ENCODE measurements at places on chromosomes 3 and 15. TPM values are rescaled to one million over a fixed set of nuclear protein-coding genes. Genes with fewer than 3 reads are reported as not detected.

GRCh38 chr3:5022966-5023776, 43.9 kb downstream of the BHLHE40 start:
- DNase-seq, result no peak

GABRA5 gene
- polyA plus RNA-seq, result 0.13 TPM

- DNase-seq, result no peak
Measured at GRCh38 chr3:128266453-128266852, 113.2 kb downstream of the EEFSEC start.

GRCh38 chr3:8853081-8853480, 83.7 kb upstream of the OXTR start:
- DNase-seq, result no peak

ZMYND10 gene
- 0.99 TPM for polyA plus RNA-seq

- no peak for DNase-seq
Measured at GRCh38 chr3:72033666-72034428, 248.9 kb upstream of the PROK2 start.

DNA sequence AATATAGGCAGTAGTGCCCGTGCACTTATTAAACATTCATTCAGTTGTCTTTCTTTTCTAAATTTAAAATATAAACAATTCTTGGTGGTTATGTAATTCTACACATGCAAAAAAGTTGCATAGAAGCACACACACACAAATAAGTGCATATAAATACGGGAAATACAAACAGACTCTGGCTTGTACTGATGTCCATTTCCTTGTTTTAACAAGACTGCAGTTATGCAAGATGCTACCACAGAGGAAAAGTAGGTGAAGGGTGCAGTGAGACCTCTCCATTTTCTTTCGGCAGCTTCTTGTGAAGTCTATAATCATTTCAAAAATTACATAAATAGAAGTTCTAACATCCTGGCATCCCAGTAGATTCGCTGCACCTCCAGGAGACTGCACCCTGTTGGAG, 130.6 kb upstream of the BCL6 start:
- no peak for DNase-seq

DNA sequence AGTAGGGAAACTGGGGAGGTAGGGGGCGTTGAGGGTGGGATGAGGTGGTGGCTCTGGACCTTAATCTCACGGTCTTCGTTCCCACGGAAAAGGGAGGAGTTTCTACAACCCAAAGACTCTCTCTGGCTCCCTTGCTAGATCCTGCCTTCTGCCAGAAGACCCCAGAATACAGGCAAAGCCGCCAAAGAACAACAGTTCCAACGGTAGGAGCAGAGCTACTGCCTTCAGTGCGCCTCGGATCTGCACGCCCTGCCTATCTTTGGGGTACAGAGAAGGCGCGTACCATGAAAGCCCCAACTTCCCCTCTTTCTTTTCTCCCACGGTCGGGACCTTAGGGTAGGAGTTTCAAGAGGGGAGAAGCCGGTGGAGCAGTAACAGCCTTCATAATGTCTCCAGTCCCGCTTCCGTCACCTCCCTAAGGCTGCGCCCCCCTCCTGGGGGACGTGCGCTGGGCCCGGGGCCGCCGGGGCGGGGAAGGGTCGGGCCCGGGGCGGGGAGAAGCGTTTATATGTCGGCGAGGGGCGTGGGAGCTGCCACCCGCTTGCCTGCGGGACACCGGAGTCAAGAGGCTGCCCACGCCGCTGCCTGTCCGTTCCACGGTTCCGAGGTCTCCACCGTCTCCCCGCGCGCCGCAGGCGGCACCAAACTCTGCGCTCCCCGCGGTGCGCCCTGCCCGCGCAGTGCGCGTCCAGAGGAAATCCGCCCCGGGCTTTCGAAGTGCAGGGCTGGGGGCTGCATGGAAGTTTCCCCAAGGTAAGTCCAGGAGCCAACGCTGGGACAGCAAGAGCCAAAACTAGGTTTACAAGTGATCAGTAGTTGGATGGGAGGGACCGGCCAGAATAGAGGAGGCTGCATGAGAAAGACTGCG, at the start of gene COL6A6:
COL6A6 (plus strand) TSS at position 533 of the 868 bp plus-strand sequence. CDS start 43,188 bp downstream, outside the sequence.
- DNase-seq, result no peak

DNA sequence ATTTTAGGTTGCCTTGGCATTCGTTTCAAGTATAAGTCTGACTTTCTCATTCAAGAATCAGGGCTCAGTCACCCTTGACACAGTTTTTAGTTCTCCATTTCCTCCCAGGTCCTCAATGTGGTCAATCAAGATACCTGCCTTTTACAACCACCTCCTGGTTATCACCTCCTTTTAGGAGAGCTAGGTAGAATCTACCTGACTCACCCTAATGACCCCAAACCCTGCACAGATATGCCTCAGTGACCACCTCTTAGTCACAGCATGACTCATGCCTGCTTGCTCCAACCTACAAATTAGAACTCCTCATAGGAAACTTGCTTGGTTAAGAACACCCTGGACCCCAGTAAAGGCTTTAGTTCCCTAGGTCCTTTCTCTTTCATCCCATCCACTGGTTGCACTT, 22.5 kb downstream of the DMXL2 start:
- DNase-seq, result no peak

GRCh38 chr3:2375376-2375775, 276.7 kb downstream of the CNTN4 start:
- DNase-seq, result no peak

- DNase-seq, result no peak
Measured at GRCh38 chr3:64163019-64163754, 62.1 kb downstream of the PRICKLE2 start.

DNA sequence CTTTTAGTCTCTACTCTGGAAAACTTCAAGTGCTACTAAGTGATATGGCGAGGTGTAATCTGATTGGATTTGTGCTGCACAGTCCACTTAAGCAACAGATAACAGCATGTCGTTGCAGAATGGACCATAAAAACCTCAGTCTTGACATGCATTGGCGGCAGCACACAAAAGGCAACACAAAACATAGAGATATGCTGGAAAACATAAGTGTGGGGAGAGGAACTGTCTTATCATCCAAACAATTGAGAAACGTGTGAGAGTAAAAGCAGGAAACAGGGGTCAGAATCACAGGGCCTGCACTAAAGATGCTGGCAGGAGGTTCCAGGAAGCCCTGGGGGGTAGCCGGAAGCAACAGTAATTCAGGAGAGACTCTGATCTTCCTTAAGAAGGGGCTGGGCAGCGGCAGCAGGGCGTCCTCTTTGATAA, 82.1 kb downstream of the CGNL1 start:
- peak; percentile 30 for DNase-seq

- no peak for DNase-seq
Measured at GRCh38 chr3:52678265-52679198, 7.2 kb downstream of the PBRM1 start.

DNA sequence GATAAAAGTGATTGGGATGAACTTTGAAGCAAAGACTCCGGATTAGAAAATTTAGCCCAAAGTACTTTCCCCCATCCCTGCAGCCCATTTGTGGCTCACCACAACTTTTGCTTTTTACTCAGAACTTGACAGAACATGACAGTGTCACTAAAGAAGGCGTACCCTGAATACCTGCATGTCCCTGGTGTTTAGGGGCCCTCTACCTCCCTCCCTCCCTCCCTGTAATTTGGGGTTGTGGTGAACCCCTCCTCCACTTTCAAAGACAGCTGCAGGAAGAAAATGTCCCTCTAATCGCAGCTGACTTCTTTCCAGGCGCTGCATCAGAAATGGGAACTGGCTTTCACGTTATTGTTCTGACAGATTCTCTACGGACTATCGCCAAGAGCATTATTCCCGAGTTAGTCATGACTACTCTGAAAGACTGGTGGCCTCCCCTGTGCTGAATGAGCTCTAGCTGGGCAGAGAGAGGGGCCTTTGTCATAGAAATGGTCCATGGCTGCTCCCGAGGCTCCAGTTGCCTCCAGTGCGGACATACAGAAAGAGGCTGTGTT, 93.2 kb upstream of the ARHGEF3 start:
- no peak for DNase-seq

GRCh38 chr15:27563765-27564370, 535.2 kb downstream of the OCA2 start:
- DNase-seq, result no peak

CATSPER2 gene
- 55.3 TPM for polyA plus RNA-seq

DNA sequence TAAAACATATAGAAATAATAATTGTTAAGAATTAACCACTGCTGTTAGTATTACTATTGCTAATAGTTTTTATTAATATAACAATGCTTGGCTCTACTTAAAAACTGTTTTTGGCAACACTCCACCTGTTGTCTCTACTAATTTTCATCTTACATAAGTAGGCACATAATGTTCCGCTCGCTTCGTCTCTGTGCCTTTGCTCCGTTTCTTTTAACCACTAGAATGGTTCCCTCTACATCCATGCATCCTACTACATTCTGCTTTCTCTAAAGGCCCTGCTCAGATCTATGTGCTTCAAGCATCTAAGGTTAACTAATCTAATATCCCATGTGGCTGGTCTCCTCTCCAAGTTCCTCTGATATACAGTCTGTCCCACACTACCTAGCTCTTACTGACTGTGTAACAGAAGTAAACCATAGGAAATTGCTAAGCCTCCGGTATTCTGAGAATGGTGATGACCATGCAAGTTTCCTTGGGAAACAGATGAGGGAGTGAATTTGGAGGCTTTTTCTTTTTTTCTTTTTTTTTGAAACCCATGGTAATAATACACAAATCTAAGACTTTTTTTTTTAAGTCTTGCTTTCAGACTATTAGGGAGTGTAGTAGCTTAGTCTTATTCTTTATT, 138.3 kb downstream of the P3H2 start:
- no peak for DNase-seq

FBXW12 gene
- polyA plus RNA-seq, result 0.18 TPM

GRCh38 chr3:129645286-129645685, 38.8 kb upstream of the PLXND1 start:
- no peak for DNase-seq

GP5 gene
- polyA plus RNA-seq, result 0.33 TPM

- DNase-seq, result no peak
Measured at GRCh38 chr3:60140160-60140559, 1090.3 kb upstream of the CFAP20DC start.

ALDH1A2 gene
- 13.7 TPM for polyA plus RNA-seq

NR1I2 gene
- polyA plus RNA-seq, result 89.1 TPM

DNA sequence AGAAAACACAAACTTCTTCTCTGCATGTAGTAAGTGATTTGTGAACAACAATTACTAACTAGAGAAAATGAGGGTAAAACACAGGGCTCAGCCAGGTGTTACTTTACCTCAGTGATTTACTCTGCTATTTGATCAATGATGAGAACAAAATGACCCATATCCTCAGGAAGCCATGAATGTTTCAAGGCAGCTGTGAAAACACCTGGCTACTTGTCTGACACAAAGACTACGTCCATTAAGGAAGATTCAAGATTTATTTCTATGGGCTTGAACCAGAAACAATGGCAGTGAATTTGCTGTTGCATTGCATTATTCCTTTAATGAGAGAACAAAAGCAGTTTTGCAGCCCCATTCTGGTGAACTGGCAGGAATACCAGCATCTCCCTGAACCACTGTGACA, 374.6 kb upstream of the ARL6 start:
- no peak for DNase-seq

DNA sequence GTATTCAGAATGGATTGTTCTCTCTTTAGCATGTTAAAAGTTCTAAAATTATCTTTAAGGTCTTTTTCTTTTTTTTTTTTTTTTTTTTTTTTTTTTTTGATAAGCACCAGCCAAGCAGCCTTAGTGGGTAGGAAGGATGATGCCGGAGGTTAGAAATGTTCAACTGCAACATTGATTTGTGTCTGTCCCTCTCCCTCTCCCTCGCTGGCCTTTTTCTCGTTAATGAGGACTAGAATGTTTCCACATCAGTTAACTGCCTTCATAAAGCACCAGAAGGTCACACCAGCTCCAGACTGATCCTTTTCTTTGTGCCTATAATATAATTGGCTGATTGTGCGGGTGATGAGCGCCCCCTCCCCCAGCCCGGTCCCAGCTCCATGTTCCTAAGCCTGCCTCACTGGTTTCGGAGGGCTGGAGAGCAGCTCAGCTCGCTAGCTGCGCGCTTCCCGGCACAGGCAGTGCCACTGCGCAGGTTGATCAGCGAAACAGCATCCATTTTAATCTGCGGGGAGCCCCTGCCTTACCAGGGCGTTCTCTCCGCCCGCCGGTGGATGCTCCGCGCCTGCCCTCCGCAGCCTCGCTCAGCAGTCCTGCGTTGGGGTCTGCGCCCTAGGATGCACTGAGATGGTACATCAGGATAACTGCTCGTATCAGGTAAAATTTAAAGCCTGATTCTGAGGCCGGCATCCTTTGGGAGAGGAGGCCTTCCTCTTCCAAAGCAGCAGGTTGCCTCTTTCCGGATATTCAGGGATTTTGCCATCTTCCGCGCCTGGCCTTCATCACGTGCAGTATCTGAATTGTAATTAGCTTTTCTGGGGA, 148.9 kb upstream of the IL12A start:
- DNase-seq, result no peak

GBE1 gene
- 10.1 TPM for polyA plus RNA-seq

CLDN18 gene
- 4.1 TPM for polyA plus RNA-seq

GRCh38 chr3:52614689-52615088, 71.0 kb downstream of the PBRM1 start:
- DNase-seq, result no peak

GRCh38 chr15:51114437-51115119, 19.9 kb upstream of the TNFAIP8L3 start:
- no peak for DNase-seq

DNA sequence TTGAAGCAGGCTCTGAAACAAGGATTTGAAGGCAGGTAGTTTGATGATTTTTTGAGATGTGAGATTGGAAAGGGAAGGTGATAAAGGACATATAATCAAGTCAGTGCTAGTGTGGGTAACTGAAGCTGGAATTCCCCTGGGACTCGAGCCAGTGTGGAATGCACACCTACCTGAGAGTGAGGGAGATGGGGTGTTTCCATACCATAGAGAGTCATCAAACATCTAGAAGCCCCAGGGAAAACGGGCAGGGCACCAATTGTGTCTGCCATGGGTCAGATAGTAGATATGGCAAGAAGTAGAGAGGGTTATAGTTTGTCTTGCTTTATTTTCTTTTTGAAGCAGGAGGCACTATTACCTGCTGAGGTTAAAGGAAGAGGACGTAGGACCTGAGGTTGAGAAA, 120.0 kb downstream of the SSR3 start:
- no peak for DNase-seq

DNA sequence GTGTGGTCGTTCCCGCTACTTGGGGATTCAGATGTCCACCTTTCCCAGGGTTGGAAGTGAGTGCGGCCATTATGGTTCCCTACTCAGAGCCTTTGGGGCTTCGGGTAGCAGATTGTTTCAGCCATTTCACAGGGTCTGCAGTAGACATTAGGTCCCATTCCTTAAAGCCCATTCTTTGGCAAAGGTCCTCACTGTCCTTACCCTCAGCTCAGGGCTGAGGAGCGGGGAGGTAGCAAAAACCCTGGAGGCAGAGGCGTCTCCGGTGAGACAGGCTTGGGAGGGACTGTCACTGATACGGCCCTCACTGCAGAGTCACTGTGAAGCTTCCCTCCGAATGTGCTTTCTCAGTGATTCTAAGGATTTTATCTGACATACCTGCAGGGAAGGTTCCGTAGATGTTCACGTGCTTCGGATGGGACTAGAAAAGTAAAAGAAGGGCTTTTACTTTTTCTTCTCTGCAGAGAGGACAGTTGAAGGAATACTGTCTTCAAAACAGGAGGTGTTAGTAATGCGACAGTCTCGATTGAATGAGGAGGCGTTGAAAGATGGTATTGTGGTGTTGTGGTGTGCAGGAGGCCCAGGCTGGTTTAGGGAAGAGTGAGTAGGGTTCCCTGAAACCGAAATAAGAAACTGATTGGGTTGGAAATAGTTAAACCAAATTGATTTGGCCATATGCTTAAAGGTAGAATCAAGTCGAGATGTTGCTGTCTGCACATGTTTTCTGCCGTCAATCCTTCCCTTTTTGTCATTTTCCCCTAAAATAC, 630 bp downstream of the ATP6V1A start:
- peak; percentile 14 for DNase-seq

- DNase-seq, result peak; percentile 83
Measured at GRCh38 chr3:119597548-119598288, at the start of gene PLA1A. Gene PLA1A (plus strand): TSS chr3:119597885. CDS start chr3:119597914, 29 bp downstream.
